ENCODE measurements at places on chromosomes 2 and 18. TPM values are rescaled to one million over a fixed set of nuclear protein-coding genes. Genes with fewer than 3 reads are reported as not detected.

Gene SDC1
- total RNA-seq = 2.6 TPM

Gene TWIST2
- 200 TPM for total RNA-seq

Gene NCL
- 234 TPM for total RNA-seq

Gene TANC1
- total RNA-seq = 62.3 TPM

Gene COL4A4
- total RNA-seq = 1.2 TPM

Gene SEMA4C
- 31.5 TPM for total RNA-seq

Gene DGKD
- 37.3 TPM for total RNA-seq

Gene CCDC93
- total RNA-seq = 33.1 TPM

Gene CNGA3
- total RNA-seq = 0.15 TPM

Gene DNER
- 1.3 TPM for total RNA-seq

Gene ZNF2
- total RNA-seq = 3.6 TPM

Gene TLX2
- not detected for total RNA-seq

Gene GPR75
- total RNA-seq = 3.2 TPM

Gene FAM124B
- total RNA-seq = 3.5 TPM

Gene NOSTRIN
- total RNA-seq = 35.9 TPM

Gene MAT2A
- 263 TPM for total RNA-seq

Gene CYS1
- 2.4 TPM for total RNA-seq

Gene DPY30
- 63.9 TPM for total RNA-seq

Gene CNTNAP5
- not detected for total RNA-seq

Gene NPPC
- total RNA-seq = not detected

Data from breast epithelium (tissue), 4 donors.